ENCODE measurements at places on chromosomes 16 and 17.

- H3K27ac ChIP-seq = no peak overlapping the region
- H3K4me1 ChIP-seq = peaks cover 3% of the 10 kb centered on the region
- no peak overlapping the region for H3K4me3 ChIP-seq
- H3K36me3 ChIP-seq = peaks cover 7% of the 10 kb centered on the region
These were observed 82.4 kb downstream of the WNT3 start for GRCh38 chr17:46736100-46736499.

DNA sequence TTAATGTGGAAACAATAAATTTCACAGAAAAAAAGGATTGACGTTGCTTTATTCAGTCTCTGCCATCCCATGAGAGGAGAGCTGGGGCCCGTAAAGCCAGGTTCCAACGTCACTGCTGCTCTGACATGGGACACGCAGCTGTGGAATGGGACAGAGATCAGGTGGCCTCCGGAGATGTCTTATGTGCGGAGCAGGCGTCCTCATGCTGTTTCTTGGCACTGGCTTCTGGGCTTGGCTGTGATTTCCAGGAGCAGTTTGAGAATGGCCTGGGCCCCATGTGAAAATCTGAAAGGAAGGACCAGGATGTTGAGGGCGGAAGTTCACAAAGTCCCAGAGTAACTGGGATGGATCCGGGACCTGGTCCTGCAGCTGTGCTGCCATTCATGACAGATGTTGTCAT is 32.4 kb downstream of the NDEL1 start:
- H3K4me1 ChIP-seq = no peaks in the 10 kb centered on the region
- H3K4me3 ChIP-seq = no peak overlapping the region
- H3K27ac ChIP-seq = no peak overlapping the region

GRCh38 chr16:48330189-48330840 is 54.9 kb downstream of the SIAH1 start:
- H3K4me3 ChIP-seq = no peak overlapping the region
- no peaks in the 10 kb centered on the region for H3K4me1 ChIP-seq
- H3K27ac ChIP-seq = no peak overlapping the region

DNA sequence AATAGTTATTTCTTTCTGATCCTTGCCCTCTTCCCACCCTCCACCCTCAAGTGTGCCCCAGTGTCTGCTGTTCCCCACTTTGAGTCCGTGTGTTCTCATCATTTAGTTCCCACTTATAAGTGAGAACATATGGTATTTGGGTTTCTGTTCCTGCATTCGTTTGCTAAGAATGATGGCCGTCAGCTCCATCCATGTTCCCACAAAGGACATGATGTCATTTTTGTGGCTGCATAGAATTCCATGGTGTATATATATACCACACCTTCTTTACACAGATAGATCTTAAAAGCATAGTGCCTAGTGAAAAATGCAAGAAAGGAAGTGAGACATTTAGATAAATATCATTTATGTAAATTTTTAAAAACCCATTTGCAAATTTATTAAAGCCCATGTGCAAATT is 33.1 kb downstream of the HS3ST2 start:
- H3K4me1 ChIP-seq = no peaks in the 10 kb centered on the region
- H3K27me3 ChIP-seq = peaks cover 6% of the 10 kb centered on the region
- no peak overlapping the region for H3K4me3 ChIP-seq
- H3K36me3 ChIP-seq = no peaks in the 10 kb centered on the region

DNA sequence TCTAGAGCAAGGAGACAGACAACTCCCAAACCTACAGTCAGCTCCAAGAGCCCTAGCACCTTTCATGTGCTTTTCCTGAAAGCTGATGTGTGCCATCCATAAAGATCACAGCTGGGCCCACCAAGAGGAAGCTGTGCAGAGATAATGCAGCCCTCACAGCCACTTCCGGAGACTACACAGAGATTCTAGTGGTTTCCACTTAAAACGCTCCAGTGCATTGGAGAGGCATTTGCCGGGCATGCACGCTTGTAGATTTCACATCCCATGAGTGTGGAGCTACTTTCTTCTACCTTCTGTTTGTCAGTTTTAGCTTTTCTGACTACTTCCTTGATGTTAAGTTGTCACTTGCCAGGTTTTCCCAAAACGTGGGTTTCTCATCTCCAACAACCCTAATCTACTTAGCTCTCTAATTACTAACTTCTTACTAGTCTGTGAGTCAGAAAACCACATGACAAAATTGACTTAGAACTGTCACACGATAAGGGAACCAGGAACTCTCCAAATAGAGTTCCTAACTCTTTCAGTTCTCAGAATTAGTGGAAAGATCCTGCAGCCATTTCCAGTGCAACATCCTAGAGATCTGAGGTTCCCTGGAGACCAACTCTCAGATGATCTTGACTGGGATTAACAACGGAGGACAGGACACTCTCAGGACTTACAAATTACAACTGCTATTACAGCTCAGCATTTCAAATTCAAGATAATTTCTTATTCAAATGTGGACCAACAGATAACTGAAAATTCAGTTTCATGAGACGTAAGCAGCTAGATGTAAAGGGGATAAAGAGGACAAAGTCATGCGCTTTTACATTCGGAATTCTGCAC is 28.6 kb downstream of the PMP22 start:
- no peak overlapping the region for H3K27ac ChIP-seq
- H3K4me3 ChIP-seq = no peak overlapping the region
- H3K27me3 ChIP-seq = no peaks in the 10 kb centered on the region
- peaks cover 8% of the 10 kb centered on the region for H3K4me1 ChIP-seq
- no peaks in the 10 kb centered on the region for H3K36me3 ChIP-seq

DNA sequence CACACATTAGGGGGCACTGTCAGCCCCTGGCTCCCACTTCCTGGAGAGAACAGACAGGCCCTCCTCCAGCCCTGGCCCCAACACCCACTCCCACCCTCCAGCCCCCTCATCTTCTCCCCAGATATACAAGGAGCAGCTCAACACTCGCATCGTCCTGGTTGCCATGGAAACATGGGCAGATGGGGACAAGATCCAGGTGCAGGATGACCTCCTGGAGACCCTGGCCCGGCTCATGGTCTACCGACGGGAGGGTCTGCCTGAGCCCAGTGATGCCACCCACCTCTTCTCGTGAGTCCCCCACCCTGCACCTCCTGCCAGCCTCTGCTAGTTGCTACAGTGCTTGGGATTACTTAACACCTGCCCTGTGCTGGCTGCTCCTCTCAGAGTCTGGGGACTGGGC is 14.4 kb downstream of the ADAM11 start:
- no peak overlapping the region for H3K27ac ChIP-seq
- no peaks in the 10 kb centered on the region for H3K27me3 ChIP-seq
- DNase-seq = no peak
- H3K36me3 ChIP-seq = no peaks in the 10 kb centered on the region
- no peaks in the 10 kb centered on the region for H3K4me1 ChIP-seq
- no peak overlapping the region for H3K4me3 ChIP-seq
